ENCODE measurements at places on chromosomes 13 and 19.

- no peak for DNase-seq
These were observed 18.6 kb downstream of the ZNF814 start for GRCh38 chr19:57870225-57870624.

GRCh38 chr13:37457612-37458011 lies 141.0 kb downstream of the POSTN start:
- no peak for DNase-seq

GRCh38 chr19:28435551-28436271 lies 777.2 kb downstream of the UQCRFS1 start:
- DNase-seq, result no peak

DNA sequence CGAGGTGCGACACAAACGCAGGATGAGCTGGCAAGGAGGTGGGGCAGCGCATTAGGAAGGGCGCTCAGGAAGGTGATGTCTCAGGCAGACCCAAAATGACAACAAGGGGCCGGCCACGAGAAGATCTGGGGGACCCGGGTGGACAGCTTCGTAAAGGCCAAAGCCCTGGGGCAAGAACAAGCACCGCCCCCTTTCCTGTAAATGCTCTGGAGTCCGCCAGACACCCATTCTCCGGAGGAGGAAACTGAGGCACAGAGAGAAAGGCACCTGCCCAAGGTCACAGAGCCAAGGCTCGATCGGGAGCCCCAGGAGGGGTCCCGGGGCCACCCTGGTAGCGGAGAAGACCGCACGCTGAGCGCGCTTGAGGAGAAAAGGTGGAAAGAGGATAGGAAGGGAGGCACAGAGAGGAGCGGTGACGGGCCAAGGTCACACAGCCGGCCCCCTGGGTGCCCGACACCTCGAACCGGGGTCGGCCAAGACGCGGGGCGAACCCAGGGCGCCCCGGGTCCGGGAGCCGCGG lies 571 bp downstream of the SAFB2 start:
- no peak for DNase-seq

- no peak for DNase-seq
These were observed 715.3 kb downstream of the OLFM4 start for GRCh38 chr13:53743906-53744305.

DNA sequence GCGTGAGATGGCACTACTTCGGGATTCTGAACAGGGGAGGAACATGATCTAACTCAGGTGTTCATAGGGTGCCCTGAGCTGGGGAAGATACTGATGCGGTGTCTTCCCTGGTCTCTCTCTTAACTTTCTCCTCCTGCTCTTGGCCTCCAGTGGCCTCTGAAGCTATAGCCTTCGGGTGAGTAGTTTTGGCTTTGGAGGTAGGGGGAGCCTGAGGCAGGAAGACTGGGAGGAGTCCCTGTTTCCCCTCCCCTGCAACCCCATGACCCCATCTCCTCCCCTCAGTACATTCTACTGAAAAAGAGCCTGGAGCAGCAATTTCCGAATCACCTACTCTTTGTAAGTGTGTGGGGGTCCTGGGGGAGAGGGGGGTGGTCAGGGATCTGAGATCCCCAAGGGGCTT lies 3.5 kb downstream of the SELENOV start:
- DNase-seq, result no peak

- DNase-seq, result no peak
These were observed 1418.4 kb downstream of the UQCRFS1 start for GRCh38 chr19:27794494-27795042.

All from NCI-H1436 treated with DMSO at 0.1 percent for 48 hours (cell line).